ENCODE measurements at places on chromosomes 2 and 18.
A peak's percentile ranks its signal among the peaks of the same experiment; 100 is the strongest.

GRCh38 chr2:145157036-145157675 lies 637.2 kb upstream of the ZEB2 start:
- peaks cover 21% of the 10 kb centered on the region for H3K4me1 ChIP-seq
- H3K27ac ChIP-seq = no peak overlapping the region
- DNase-seq = no peak
- H3K36me3 ChIP-seq = peaks cover 4% of the 10 kb centered on the region

DNA sequence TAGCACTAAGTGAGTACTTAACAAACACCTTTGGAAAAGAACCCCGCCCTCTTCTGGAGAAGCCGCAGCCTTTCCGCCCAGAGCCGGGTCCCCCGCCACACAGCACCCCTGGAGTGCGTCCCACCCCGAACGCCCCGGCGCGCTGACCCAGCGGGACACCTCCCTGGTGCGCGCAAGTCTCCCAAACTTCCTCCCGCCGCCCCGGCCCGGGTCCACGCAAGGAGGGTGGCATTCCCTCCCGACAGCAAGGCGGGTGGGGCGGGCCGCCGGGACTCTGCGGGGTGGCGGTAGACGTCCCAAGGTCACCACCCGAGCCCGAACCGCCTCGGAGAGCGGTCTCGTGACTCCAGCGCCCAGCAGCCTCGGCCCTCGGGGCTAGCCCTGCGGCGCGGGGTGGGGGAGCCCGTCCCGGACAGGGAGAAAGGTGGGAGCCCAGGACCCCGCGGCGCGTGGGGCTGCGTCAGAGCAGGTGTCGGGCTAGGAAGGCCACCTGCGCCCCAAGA lies 598 bp downstream of the CCDC93 start:
- peak; percentile 67 for DNase-seq
- peak overlapping the region; percentile 95 for H3K4me3 ChIP-seq
- no peak overlapping the region for H3K27ac ChIP-seq
- peaks cover 28% of the 10 kb centered on the region for H3K27me3 ChIP-seq
- H3K4me1 ChIP-seq = peaks cover 24% of the 10 kb centered on the region

DNA sequence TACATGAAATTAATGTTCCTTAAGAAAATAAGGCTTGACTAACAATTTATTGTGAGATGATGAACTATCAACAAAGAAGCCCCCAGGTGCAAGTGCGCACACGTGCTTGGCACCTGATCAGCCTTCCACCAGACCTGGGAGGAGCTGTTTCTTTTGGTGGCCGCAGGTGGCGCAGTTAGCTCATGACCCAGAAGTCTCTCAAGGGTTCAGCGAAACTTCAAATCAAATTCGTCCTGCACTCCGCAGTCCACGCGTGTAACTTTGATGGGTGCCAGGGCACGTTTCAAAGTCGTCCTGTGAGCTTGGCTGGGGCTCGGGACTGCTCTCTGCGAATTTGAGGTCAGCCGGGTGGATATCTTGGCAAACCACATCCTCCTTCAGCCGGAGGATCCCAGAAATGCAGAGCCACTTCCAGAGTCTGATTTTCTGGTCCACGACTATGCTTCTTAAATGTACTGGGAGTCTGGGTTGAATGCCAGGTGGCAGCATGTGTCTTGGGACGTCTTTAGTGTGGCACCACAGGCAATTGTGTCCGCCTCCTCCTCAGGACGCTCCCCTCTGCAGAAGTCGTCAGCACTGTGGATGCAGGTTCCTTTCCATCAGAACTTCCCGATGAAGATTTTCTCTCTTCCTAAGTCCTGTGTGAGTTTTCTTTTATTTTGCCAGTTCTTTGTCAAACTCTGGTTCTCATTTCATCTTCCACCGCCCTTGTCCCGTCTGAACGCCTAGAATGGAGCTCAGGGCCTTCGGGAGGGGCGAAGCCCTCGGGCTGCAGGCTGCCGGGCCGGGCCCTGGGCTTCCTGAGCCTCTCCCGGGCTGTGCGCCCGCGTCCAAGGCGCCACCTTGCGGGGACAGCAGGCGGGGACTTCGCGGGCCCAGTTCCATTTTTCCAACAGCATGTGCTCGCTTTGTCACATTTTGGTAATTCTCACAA lies 61.3 kb upstream of the RAPGEF4 start:
- H3K4me3 ChIP-seq = no peak overlapping the region
- DNase-seq = peak; percentile 59
- H3K4me1 ChIP-seq = no peaks in the 10 kb centered on the region
- H3K27me3 ChIP-seq = peaks cover 4% of the 10 kb centered on the region

DNA sequence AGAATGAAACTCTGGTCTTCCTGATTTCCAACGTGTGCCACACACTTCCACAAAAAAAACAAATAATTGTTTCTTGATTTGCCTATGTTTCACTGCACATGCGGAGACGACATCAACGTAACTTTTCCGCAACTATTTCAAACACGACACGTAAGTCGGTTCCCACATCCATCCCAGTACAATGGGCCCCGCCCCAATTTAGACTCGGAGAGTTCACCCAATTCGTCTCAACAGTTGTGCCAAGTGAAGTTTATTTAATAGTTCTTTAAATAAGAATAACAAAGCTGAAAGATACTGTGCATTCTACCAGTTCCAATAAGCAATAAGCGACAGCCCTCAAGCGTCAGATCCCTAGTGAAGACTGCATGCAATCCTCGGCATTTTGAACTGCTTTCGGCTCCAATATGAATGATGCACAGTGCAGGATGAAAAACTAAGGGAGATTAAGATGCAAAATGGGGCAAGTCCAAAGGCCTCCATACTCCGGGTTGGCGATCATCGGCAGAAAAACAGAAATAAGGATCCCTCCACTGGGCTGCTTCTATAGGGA lies 664 bp downstream of the CCT4 start:
- no peaks in the 10 kb centered on the region for H3K27me3 ChIP-seq
- peaks cover 24% of the 10 kb centered on the region for H3K4me1 ChIP-seq
- peak overlapping the region; percentile 100 for H3K27ac ChIP-seq
- peak overlapping the region; percentile 100 for H3K4me3 ChIP-seq

DNA sequence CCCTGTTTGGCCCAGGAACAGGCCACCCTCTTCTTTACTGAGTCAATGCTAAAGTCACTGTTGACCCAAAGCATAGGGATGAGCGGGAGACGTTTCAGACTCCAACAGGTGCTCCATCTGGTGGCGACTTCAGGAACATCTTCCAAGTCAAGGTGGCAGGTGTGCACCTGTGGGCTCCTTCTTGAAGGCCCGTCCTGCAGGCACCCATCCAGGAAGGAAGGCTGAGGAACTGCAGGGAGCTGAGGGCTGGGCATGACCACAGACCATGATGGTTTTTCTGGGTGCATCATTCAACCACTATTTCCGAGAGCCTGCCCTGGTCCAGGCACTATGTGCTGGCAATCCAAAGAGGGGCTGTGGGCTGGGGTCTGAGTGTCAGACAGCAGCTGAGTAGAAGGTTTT lies 142.8 kb downstream of the NDUFA10 start:
- peaks cover 30% of the 10 kb centered on the region for H3K4me1 ChIP-seq
- no peak overlapping the region for H3K27ac ChIP-seq
- peaks cover 11% of the 10 kb centered on the region for H3K27me3 ChIP-seq
- no peak overlapping the region for H3K4me3 ChIP-seq
- DNase-seq = peak; percentile 71

DNA sequence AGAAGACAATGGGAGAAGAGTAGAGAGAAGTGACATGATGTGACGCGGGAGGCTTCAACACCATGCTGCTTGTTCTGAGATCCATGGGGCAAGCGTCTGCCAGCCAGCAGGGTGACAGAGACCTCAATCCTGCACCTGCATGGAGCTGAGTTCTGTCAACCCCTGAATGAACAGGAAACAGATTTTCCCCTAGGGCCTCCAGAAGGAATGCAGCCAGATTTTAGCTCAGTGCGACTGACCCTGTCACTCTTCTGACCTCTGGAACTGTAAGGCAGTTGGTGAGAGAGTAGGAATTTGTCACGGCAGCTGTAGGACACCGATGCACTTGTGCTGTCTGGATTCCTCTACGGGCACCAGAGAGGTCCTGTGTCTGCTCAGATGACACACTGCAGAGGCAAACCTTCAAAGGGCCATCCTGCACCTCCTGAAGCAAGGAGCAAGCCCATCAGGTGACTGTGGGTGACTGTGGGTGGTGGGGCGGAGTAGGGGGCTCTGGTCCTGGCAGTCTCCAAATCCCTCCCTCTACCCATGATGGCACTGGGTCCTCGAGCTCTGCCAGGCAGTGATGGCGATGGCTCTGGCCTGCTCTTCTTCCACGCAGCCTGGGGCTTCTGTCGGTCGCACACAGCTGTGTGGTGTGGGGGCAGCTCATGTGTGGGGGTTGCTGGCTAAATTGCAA lies 194.3 kb upstream of the TWIST2 start:
- H3K4me1 ChIP-seq = peaks cover 38% of the 10 kb centered on the region
- no peaks in the 10 kb centered on the region for H3K36me3 ChIP-seq
- no peak overlapping the region for H3K4me3 ChIP-seq
- peaks cover 4% of the 10 kb centered on the region for H3K27me3 ChIP-seq

DNA sequence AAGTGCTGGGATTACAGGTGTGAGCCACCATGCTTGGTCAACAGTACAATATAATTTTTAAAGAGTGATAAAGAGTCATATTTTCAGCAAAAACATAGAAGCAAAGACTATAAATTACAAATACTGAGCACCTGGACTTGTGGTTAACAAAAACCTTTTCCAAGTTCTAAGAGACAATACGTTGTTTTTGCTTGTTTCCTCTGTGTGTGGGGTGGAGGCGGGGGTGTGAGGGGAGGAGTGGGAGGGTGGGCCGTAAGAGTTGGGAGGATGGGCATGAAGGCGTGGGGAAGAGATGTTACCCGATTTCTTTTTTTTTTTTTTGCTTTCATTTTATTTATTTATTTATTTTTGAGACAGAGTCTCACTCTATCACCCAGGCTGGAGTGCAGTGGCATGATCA lies 78.0 kb upstream of the WIPF1 start:
- H3K4me3 ChIP-seq = no peak overlapping the region
- peaks cover 1% of the 10 kb centered on the region for H3K27me3 ChIP-seq
- DNase-seq = no peak
- peaks cover 60% of the 10 kb centered on the region for H3K36me3 ChIP-seq
- H3K4me1 ChIP-seq = peaks cover 14% of the 10 kb centered on the region

DNA sequence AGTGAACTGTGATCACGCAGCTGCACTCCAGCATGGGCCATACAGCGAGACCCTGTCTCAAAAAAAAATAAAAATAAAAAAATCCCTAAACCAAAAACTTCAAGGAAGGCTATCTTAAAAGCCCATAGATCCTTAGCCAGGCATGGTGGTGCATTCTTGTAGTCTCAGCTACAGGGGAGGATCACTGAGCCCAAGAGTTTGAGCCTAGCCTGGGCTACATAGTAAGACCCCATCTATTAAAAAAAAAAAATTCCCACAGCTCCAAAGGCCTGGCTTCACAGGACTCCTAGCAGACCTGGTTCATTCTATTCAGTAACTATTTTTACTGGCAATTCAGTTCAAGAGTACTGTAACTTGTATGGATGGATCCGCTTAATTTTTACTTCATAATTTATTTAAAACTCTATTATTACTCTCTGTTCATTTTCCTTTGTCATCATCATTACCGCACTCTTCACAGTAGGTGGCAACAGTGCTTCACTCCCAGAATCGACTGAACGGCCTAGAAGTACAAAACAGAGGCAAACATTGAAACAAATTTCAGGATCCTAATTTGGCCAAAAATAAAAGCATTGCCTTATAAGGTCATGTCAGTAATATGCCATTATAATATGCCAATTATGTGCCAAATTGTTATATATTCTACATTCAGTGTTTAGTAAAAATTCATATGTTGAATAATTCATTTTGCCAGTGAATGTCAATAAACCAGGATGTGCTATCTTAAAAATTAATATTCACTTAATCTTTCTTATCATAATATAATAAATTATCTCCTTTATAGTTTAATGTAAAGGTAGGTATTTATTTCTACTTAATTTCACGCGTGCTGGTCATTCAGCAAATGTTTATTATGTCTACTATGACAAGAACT lies 14.3 kb upstream of the STAM2 start:
- H3K36me3 ChIP-seq = no peaks in the 10 kb centered on the region
- peaks cover 3% of the 10 kb centered on the region for H3K27me3 ChIP-seq
- no peak overlapping the region for H3K27ac ChIP-seq
- H3K4me1 ChIP-seq = no peaks in the 10 kb centered on the region
- no peak overlapping the region for H3K4me3 ChIP-seq

GRCh38 chr18:26356045-26356785 lies 130.0 kb downstream of the TAF4B start:
- peaks cover 12% of the 10 kb centered on the region for H3K36me3 ChIP-seq
- no peak overlapping the region for H3K27ac ChIP-seq
- no peak for DNase-seq
- no peak overlapping the region for H3K4me3 ChIP-seq
- no peaks in the 10 kb centered on the region for H3K4me1 ChIP-seq
- H3K27me3 ChIP-seq = peaks cover 3% of the 10 kb centered on the region

Measured in nephron progenitor cell (in vitro differentiated cells).